ENCODE measurements at places on chromosomes 1 and 21. TPM values are rescaled to one million over a fixed set of nuclear protein-coding genes. Genes with fewer than 3 reads are reported as not detected.

- DNase-seq: no peak
Observed at GRCh38 chr1:25706146-25707089, 89.8 kb downstream of the MAN1C1 start.

- no peak for DNase-seq
Observed at GRCh38 chr1:229871078-229871676, 195.9 kb upstream of the GALNT2 start.

- no peak for DNase-seq
Observed at GRCh38 chr1:33272930-33273329, 16.6 kb downstream of the ZNF362 start.

GRCh38 chr1:78005755-78006154 lies 1.0 kb downstream of the DNAJB4 start:
- no peak for DNase-seq

DNA sequence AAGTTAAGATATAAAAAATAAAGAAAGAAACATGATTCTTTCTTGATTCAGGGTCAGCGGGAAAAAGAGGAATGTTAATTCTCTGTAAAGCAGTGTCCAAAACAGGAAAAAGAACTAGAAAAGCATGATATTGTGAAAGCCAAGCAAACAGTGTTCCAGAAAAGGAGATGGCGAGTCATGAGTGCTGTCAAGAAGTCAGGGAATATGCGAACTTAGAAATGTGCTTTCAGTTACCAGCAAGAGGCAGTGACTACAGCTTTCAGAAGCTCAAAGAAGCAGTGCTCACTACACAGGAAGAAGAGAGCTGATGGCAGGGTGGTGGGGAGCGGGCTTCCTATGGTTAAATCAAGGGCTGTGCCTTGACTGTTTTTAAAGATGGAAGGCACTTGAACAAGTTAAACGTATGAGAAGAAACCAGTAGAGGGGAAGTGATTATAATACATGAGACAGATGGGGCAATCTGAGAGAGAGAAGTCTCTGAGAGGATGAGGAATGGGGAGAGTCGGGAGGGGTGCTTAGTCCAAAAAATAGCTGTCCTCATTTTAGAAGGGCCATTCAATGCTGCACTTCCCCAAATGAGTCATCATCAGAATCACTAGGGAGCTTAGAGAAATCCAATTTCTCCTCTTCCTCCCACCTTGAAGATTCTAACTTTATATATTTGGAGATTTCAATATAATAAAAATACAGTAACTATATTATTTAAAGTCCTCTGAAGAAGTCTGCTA lies 90.4 kb downstream of the KCNK1 start:
- DNase-seq: no peak

DNA sequence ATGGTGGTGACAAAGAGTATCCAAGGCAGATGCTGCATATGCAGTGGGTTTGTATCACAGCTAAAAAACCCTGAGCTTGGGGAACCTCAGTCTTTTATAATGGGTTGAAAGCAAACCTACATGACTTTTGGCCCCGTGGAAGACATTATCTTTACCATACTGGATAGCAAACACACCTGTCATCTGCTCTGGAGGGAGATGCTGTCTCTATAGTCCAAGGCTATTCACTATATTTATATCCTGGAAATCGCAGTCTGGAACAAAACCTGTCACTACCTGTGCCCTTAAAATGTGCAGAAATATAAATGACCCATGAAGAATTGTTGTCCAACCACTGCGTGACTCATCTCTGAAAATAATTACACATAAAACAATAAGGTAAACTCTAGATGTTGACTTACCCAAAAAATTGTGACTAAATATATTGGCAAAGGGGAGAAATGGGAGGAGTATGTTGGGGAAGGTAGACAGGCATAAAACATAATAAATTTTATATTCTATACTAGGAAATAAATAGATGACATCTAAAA lies 121.0 kb upstream of the CXADR start:
- DNase-seq: no peak

GRCh38 chr1:155236451-155236850 lies 18.8 kb downstream of the ENTREP3 start:
- DNase-seq: no peak

DNA sequence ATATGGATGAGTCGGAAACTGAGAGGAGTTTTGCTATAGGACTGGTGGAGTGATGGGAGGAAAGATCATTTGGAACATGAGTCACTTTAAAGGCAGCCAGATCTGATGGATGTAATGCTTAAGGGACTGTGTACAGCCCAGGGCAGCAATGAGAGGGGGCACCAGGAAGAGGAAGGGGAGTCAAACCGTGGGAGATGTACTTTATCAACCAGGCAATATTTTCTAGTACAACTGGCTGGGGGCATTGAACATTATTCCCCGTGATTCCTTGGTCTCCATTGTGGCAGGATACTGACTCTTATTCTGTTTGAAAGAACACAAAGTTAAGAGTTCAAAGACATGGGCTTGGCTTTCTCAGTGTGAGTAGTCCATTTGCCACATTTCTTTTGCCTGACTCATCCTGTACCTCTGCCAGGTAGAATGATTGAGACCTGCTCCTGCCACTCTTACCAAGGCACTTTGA lies 268.2 kb upstream of the NR5A2 start:
- no peak for DNase-seq

GRCh38 chr1:201214461-201214860 lies 23.8 kb downstream of the IGFN1 start:
- no peak for DNase-seq

DNA sequence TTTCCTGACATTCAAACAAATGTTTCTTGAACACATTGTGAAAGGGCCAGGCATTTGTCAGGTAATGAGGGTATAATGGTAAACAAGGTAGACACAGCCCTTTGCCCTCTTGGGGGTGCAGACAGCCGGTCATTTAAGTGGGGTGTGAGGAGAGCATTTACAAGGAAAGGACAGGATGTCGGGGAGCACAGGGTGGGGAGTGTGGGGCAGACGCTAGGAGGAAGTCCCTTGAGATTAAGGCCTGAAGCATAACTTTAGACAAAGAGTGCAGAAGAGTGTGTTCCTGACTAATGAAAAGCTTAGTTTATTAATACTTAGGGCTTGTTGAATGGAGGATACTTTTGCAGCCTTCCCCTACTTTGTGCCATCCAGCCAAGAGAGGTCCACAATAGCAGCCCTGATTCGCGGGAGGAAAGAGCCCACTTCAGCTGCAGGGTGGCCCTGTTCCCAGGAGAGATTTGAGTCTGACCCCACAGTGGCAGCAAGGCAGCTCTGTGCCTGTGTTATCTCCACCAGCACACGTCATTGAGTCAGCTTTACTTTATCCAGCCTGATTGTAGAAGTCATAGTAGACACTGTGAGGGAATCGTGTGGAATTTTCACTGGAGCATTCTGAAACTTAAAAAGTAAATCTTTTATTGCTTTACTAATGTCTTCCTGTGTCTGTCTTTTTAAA lies 35.1 kb downstream of the MPZL1 start:
- no peak for DNase-seq

GRCh38 chr1:7228252-7228961 lies 443.2 kb downstream of the CAMTA1 start:
- no peak for DNase-seq

DNA sequence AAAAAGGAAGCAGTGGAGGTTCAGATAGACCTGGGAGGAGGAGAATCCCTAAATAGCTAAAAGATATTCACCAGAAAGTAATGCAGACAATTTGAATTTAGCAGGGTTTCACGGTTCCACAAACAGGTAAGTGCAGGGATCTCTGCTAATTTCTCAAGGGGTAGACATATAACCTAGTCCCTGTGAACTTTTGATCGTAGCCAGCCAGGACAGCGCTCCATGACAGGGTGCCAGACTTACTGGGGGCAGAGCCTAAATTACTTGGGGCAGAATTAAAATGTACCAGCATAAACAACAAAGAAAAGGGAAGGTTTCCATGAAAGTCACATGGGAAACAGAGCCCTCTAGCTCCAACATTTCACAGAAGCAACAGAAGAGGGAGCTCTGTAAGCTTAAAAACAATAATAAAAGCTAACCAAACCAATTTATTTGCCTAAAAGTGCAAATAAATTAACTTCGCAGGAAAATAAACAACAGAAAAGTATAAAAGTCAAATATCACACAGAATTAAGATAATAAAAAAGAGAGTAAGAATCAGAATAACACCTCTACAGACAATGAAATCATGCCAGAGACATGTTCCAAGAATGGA lies 198.3 kb downstream of the DUSP10 start:
- no peak for DNase-seq

- DNase-seq: no peak
Observed at GRCh38 chr1:87122243-87122642, 206.4 kb upstream of the LMO4 start.

- no peak for DNase-seq
Observed at GRCh38 chr21:38740090-38740489, 65.6 kb upstream of the ETS2 start.

- peak; percentile 77 for DNase-seq
Observed at GRCh38 chr1:43991476-43992231, at the start of gene CCDC24. CCDC24 (plus strand) TSS chr1:43991599; CDS start chr1:43991879, 280 bp downstream.

- DNase-seq: no peak
Observed at GRCh38 chr1:235854347-235854746, 12.4 kb downstream of the LYST start.

GRCh38 chr21:44521928-44522752 lies 17.9 kb downstream of the KRTAP10-1 start:
- no peak for DNase-seq

Gene OR2AK2
- polyA plus RNA-seq: not detected

Gene KCNN3
- not detected for polyA plus RNA-seq

Gene LORICRIN
- polyA plus RNA-seq: not detected

Gene SLAMF8
- polyA plus RNA-seq: not detected

Gene OR2L8
- 0.51 TPM for polyA plus RNA-seq

Gene JMJD4
- 43.1 TPM for polyA plus RNA-seq

Gene DMAP1
- polyA plus RNA-seq: 35.3 TPM

Gene ACKR1
- not detected for polyA plus RNA-seq

Gene RHD
- polyA plus RNA-seq: 0.32 TPM

Gene CLDN17
- not detected for polyA plus RNA-seq

Gene BSND
- not detected for polyA plus RNA-seq
